ENCODE measurements at places on chromosomes 7 and 10.

GRCh38 chr7:97659363-97660045 lies 72.4 kb upstream of the TAC1 start:
- DNase-seq = no peak

GRCh38 chr7:151076863-151077704 lies 3.5 kb downstream of the FASTK start:
- DNase-seq = peak; percentile 40

GRCh38 chr7:7859411-7859810 lies 109.2 kb upstream of the GLCCI1 start:
- DNase-seq = no peak

DNA sequence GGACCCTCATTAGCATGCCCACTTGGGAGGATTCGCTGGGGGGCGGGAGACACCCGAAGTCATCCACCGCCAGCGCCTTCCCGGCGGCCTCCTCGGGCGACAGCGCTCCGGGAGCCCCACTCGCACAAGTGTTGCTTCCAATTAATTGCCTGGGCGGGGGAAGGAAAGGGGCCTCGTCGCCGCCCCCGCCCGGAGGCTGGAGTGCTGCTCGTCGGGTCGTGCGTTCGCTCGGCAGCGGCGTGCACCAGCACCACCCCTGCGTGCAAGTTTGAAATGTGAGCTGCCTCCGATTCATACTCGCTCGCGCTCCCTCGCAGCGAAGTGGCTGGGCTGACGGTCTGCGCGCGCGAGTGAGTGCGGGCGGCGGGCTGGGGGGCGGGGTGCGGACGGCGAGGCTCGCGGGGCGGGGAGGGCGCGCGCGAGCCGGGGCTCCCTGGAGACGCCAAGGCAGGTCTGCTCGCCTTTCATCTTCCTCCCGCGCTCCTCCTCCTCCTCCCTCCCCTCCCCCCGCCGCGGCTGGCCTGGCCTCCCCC lies 104.6 kb upstream of the PPIF start:
- DNase-seq = peak; percentile 86

DNA sequence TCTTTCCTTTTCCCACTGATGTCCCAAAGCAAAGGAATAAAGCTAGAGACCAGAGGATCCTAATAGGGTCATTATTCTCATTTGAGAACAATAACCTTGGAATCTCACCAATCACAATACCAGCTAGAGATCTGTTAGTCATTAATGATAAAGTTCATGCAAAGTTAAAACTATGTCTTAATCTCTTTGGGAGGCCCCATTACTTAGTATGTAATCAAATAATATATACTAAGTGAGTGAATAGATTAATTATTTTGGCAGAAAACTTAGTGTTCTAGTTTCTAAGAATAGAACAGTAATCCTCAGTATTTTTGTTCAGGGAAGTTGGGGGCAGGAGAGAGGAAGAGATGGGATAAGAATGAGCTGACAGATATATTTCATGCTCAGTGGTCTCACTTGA lies 227.2 kb downstream of the MTERF1 start:
- no peak for DNase-seq

GRCh38 chr10:47046321-47047126 lies 135.3 kb downstream of the PTPN20 start:
- no peak for DNase-seq

DNA sequence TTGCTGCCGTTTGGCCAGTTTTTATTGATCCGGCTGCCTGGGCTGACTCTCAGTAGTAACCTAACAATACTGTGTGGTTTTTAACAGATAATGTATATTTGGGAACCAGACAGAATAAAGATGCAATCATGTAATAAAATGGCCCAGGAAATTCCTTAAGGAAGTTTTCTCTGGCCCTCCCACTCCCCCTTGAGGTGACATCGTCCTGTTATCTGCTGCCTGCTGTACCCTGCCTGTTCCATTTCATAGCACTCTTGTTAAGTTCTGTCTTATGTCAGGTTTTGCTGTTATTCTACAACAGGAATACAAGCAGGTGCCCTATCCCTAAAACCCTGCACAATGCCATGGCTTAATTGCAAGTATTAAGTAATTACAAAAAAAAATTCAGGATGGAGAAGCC lies 12.5 kb downstream of the ITGB8 start:
- peak; percentile 6 for DNase-seq

GRCh38 chr7:152854386-152854785 lies 94.8 kb downstream of the ACTR3B start:
- no peak for DNase-seq

- no peak for DNase-seq
Measured at GRCh38 chr10:43125274-43125845, 12.9 kb upstream of the CSGALNACT2 start.

DNA sequence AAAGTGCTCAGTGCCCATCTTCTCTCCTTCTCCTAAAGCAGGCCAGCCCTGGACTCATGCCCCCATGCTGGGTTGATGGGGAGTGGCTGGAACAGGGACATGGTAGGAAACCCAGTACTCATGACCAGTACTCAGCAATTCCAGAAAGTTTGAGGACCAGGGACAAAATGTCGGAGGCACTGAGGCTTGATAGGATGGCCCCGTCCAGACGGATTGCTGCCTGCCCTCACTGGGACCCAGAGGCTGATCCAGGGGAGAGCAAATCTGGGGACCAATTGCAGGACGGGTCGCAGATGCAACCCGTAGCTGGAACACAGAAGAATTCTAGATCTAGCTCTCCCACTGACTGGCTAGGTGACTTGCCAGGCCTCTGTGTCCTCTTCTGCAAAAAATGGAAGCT lies 5.1 kb downstream of the ZCCHC24 start:
- DNase-seq = no peak

GRCh38 chr10:66242885-66243284 lies 683.0 kb upstream of the LRRTM3 start:
- no peak for DNase-seq

- DNase-seq = no peak
Measured at GRCh38 chr10:77890097-77890496, 36.5 kb downstream of the DLG5 start.

- peak; percentile 62 for DNase-seq
Measured at GRCh38 chr7:134140889-134141867, 14.0 kb downstream of the LRGUK start.

DNA sequence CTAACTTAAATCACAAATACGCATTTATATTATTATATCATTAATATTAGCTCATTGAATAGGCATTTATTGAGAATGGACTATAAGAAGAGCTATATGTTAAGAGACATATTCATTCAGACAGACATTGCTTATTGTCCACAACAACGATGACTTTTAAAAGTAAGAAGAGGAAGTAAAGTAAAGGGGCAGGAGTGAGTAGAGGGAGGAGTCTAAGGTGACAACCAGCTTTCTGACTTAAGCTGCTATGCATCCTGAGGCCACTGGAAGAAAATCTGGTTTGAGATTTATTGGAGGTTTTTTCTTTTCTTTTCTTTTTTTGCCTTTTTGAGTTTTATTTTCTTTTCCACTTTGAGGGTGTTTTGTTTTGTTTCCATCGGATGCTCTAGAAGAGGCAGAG lies 723.5 kb downstream of the GRM8 start:
- DNase-seq = no peak

DNA sequence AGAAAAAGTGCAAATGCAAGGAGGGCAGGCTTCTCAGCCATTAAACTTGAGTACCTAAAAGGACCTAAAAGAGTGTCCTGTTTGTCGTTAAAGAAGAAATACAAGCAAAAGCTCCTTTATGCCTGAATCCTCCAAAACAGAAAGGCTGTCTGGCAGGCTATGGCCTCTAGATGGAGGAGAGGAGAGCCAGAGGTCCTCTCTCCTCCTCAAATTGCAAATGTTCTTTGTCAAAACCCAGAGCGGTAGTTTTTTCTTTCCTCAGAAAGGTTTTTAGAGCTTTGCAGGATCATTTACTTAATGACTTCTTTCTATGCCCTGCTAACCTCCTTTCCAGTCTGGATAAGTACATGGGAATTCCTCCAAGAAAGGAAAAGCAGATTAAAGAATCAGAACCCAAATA lies 1.9 kb upstream of the SORCS1 start:
- no peak for DNase-seq

DNA sequence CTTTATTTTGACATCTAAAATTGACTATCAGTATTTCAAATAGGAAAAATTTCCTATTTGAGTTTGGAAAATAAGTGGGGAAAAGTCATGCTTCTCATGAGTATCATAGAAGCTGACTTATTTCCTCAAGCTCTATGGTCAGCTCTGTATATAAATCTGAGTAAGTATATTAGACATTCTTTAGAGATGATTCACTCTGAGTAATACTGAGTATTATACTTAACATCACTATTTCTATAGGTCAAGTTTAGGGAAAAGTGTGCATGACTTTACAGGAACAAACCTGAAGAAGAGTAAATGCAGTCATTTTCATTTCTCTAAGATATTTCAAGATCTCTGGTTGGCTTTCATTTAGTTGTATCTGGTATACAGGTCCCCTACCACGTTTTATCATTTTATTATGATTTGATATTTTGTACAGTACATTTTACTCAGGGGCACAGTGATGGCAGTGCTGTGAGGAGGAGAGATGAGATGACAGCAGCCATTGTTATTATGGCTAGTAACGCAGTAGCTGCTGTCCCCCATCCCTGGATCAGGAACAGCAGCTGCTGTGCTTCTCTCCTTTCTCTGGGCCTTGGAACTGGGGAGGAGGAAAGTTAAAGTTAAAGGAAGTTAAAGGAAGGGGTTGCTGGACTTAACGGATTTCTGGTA lies 15.2 kb downstream of the SND1 start:
- DNase-seq = peak; percentile 97

- DNase-seq = no peak
Measured at GRCh38 chr7:123581162-123581459, 20.5 kb upstream of the ASB15 start.

DNA sequence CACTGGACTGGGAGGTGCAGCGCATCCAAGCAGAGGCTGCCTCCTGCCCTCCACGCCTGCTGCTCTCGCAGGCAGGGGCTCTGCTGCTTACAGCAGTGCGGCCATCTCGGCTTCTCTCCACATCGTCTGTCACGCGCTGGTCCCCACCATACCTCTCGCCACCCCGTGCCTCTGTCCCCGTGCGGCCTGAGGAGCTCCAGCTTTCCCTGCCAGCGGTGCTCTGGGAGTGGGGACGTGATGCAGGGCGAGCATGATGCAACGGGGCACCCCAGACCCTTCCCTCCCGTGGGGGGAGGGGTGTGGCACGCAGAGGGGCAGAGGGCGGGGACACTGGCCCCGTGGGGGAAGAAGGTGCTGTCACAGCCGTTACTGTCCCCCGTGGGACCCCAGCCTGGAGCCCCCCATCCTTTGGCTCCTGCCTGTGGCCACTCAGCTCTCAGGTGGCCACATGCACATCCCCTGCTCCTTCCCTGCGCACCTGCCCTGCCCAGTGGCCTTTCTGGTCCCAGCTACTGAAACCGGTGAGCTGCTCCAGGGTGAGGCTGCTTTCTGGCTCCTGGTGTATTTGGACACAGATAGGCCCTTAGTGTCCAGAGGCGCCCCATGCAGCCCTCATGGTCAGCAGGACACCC lies 9.0 kb downstream of the GET4 start:
- DNase-seq = no peak

- DNase-seq = no peak
Measured at GRCh38 chr7:130301501-130302020, 8.6 kb downstream of the CPA4 start.

GRCh38 chr10:3755440-3756359 lies 29.3 kb downstream of the KLF6 start:
- DNase-seq = peak; percentile 48

DNA sequence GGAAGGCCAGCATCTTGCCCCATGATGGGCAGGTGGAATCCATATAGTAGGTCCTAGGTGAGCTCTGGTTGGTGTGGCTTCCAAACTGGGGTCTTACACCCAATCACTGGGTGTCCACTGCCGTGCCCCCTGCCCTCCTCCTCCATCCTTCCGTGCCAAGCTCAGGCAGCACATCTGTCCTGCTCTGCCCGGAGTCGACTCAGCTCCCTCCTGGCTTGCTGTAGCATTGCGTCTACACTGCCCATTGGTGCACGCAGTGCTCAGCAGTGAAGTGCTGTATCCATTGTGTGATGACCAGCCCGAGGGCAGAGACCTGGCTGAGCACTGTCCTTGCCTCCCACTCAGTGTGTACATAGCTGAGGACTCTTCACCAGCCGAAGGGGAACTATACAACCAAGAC lies 148.4 kb downstream of the ADAM12 start:
- DNase-seq = no peak

DNA sequence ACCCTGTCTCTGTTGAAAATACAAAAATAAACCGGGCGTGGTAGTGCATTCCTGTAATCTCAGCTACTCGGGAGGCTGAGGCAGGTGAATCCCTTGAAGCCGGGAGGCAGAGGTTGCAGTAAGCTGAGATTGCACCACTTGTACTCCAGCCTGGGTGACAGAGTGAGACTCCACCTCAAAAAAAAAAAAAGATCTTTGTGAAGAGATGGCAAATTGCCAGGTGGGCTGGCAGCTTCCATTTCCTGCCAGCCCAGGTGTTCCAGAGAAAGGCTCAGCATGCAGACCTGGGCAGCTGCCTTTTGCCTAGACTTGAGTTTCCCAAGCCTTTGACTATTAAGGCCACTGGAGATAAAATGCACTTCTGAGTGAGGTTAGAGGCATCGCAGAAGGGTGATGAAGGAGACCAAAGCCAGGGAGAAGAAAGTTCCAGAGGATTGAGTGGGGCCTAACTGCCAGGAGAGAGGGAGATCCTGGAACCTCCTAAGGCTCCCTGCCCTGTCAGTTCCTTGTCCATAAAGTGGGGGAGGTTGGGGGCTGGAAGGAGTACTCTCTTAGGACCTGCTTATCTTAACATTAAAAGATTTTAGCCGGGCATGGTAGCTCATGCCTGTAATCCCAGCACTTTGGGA lies 10.0 kb upstream of the DDIT4 start:
- no peak for DNase-seq

GRCh38 chr7:70638158-70639107 lies 493.5 kb upstream of the GALNT17 start:
- DNase-seq = no peak

DNA sequence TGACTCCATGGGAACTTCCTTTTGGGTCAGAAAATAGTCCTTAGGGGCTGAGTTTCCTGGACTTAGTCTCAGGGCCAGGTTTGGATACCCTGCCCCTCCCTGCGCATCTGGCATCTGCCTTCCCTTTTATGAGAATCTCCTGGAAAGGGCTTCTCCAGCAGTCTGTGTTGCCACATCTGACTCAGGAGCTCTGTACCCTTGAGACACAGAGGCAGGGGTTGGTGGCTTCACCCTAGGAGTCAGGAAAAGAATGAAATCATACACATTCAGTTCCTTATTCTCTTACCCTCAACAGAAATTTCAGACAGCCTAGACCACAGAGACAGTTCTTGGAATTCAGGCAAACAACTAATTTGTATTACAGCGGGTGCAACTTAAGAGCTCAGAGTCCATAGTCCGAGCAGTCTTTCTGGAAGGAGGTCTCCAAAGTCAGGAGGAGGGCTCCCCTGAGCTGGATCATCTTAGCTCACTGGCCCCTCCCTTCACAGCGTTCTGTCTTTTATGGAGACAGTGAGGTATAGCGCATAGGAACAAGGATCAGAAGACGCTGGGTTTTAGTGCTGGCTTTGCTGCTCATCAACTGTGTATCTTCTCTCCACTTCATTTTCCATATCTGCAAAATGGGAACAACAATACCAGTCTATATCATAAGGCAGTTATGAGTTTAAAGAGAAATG lies 3.0 kb upstream of the PLAU start:
- DNase-seq = peak; percentile 70

DNA sequence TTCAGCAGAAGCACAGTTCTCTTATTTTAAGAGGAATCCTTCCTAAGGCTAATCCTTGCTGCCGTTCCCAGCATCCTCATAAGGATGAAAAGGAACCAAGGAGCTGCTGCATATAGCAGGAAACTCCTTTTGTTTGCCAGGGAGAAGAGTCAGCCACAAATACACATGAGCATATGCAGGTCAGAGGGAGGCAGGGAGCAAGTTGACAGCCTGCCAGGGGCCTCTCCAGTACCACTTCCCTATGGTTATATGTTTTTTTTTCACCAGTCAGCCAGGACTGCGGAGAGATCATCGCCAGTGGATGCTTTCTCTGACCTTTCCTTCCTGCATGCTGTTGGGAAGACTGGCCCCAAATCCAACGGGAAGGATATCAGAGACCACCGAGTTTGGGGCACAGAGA lies 39.8 kb downstream of the SLC35B4 start:
- no peak for DNase-seq

Data from ELR (cell line).